ENCODE measurements at places on chromosomes 13 and 19.

GRCh38 chr13:73018336-73018735 lies 40.5 kb upstream of the KLF5 start:
- H3K4me3 ChIP-seq, result no peak overlapping the region
- no peaks in the 10 kb centered on the region for H3K36me3 ChIP-seq
- H3K27me3 ChIP-seq, result no peaks in the 10 kb centered on the region
- no peak for DNase-seq
- H3K4me1 ChIP-seq, result no peaks in the 10 kb centered on the region

GRCh38 chr13:67061750-67062149 lies 168.4 kb downstream of the PCDH9 start:
- no peak overlapping the region for H3K4me3 ChIP-seq
- DNase-seq, result no peak
- no peaks in the 10 kb centered on the region for H3K4me1 ChIP-seq

GRCh38 chr13:113201815-113202214 lies 6.7 kb downstream of the PCID2 start:
- H3K36me3 ChIP-seq, result peaks cover 13% of the 10 kb centered on the region
- H3K27me3 ChIP-seq, result no peaks in the 10 kb centered on the region
- no peak for DNase-seq
- H3K4me1 ChIP-seq, result peaks cover 2% of the 10 kb centered on the region

- no peaks in the 10 kb centered on the region for H3K36me3 ChIP-seq
- DNase-seq, result no peak
- no peak overlapping the region for H3K27ac ChIP-seq
- peaks cover 2% of the 10 kb centered on the region for H3K27me3 ChIP-seq
Measured at GRCh38 chr19:53999694-54000093, 8.3 kb downstream of the CACNG6 start.

- H3K27me3 ChIP-seq, result no peaks in the 10 kb centered on the region
- H3K36me3 ChIP-seq, result no peaks in the 10 kb centered on the region
- peaks cover 8% of the 10 kb centered on the region for H3K4me1 ChIP-seq
Measured at GRCh38 chr13:41136396-41137031, 3.9 kb upstream of the KBTBD6 start.

GRCh38 chr13:43343645-43344044 lies 320.3 kb downstream of the DNAJC15 start:
- H3K4me1 ChIP-seq, result peaks cover 8% of the 10 kb centered on the region
- DNase-seq, result no peak
- no peaks in the 10 kb centered on the region for H3K36me3 ChIP-seq
- H3K27me3 ChIP-seq, result no peaks in the 10 kb centered on the region
- H3K27ac ChIP-seq, result no peak overlapping the region

DNA sequence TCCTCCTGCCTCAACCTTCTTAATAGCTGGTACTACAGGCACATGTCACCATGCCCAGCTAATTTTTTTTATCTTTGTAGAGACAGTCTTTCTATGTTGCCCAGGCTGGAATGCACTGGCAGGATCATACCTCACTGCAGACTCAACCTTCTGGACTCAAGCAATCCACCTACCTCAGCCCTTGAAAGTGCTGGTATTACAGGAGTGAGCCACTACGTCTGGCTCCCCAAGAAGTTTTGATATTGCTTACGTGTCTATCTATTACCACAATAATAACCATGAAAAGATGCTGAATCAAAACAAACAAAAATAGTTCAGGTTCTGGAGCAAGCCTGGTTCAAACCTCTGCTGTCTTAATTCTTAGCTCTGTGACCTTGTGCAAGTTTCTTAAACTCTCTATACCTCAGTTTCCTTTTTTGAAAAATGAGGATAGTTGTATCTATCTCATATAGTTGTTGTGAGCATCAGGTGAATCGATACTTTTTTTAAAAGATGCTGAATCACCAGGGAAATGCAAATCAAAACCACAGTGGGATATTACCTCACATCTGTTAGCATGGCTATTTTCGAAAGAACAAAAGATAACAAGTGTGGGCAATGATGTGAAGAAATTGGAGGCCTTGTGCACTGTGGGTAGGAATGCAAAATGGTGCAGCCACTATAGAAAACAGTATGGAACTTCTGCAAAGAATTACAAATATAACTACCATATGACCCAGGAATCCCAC lies 19.0 kb upstream of the LEUTX start:
- H3K27ac ChIP-seq, result no peak overlapping the region
- DNase-seq, result no peak
- H3K4me1 ChIP-seq, result no peaks in the 10 kb centered on the region
- H3K27me3 ChIP-seq, result peaks cover 4% of the 10 kb centered on the region

- no peak for DNase-seq
- no peaks in the 10 kb centered on the region for H3K4me1 ChIP-seq
- H3K27ac ChIP-seq, result no peak overlapping the region
- H3K27me3 ChIP-seq, result no peaks in the 10 kb centered on the region
- no peaks in the 10 kb centered on the region for H3K36me3 ChIP-seq
Measured at GRCh38 chr19:32886241-32886640, 16.7 kb upstream of the SLC7A9 start.

DNA sequence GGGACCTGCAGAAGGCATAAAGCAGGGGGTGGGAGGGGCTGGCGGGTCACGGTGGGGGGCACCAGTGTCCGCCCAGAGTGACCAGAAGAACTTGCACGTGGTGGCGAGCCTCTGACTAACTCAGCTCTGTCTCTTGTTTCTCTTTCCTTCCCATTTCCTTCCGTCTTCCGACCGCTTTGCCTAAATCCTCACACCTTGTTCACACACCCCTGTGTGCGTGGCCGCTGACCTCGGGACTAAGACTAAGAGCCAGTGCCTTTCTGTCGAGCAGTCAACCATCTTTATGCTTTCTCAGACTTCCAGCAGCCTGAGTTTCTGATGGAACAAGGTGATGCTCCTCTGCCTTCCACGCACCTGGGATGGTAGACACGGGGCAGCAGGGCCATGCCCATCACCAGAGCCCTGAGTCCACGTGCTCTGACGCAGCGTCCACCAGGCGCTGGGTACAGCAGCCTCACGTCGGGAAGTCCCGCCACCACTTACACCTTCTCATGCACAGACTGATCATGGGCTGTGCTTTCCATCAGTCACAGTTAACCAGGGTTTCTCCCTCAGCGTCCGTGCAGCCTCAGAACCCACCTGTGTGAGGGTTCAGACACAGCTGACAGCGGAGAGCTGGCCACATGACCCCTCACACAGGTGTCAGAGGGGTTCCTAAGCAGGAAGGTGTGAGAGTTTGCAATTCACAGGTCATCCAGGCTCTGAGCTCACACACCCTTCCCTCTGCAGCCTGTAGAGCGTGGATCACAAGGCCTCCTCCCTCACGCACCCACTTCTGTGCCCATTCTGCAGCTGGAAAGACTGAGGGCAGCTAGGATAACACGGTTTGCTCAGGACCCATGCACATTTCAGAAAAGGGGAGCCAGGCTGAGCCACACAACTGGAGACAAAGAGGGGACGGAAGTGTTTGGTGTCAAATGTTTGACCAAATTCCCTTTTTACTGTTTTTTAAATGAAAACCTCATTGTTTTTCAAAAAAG lies 90.7 kb upstream of the MCF2L start:
- peaks cover 21% of the 10 kb centered on the region for H3K36me3 ChIP-seq
- H3K4me3 ChIP-seq, result no peak overlapping the region
- H3K4me1 ChIP-seq, result no peaks in the 10 kb centered on the region

DNA sequence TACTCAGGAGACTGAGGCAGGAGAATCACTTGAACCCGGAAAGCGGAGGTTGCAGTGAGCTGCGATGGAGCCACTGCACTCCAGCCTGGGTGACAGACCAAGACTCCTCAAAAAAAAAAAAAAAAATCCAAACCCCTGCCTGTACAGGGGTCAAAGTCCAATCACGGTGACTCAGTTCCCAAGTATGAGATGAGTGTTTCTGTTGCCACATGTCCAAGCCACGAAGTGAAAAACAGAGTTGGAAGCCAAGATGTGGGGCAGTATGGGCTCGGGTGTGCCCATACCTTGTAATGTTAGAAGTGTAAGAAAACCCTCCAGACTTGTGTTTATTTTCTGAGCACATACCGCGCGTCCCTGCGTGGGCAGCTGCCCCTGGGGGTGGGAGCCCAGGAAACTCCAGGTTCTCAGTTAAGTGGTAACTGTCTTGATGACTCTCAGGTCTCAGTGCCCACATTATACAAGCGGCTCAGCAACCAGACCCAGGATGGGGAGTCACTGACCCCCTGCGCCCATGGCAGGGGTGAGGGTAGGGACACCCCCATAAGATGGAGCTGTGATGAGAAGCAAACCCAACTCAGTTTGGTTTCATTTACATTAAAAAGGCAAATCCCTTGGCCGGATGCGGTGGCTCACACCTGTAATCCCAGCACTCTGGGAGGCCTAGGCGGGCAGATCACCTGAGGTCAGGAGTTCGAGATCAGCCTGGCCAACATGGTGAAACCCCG lies 1.2 kb upstream of the GPX4 start:
- peaks cover 31% of the 10 kb centered on the region for H3K4me1 ChIP-seq
- H3K27me3 ChIP-seq, result no peaks in the 10 kb centered on the region
- DNase-seq, result peak; percentile 95
- peaks cover 14% of the 10 kb centered on the region for H3K36me3 ChIP-seq
- H3K4me3 ChIP-seq, result no peak overlapping the region

DNA sequence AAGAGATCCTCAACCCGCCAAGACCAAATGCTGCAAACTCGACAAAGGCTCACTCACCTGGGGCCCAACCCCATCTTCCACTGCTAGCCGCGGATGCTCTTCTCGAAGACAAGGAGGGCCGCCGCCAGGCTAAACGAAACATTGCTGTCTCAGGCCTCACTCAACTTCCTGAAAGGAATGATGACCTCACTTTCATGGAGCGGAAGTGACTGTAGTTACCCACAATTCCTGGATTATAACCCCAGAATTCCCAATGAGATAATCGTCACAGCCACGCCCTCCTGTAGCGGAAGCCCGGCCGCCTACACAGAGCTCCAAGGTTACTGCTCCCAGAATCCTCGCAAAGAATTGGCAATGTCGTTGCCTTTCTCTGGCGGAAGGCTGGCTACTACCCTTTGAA lies 10.5 kb upstream of the ZNF112 start:
- peak; percentile 7 for DNase-seq
- H3K36me3 ChIP-seq, result no peaks in the 10 kb centered on the region
- no peak overlapping the region for H3K4me3 ChIP-seq
- H3K27me3 ChIP-seq, result no peaks in the 10 kb centered on the region
- no peak overlapping the region for H3K27ac ChIP-seq

DNA sequence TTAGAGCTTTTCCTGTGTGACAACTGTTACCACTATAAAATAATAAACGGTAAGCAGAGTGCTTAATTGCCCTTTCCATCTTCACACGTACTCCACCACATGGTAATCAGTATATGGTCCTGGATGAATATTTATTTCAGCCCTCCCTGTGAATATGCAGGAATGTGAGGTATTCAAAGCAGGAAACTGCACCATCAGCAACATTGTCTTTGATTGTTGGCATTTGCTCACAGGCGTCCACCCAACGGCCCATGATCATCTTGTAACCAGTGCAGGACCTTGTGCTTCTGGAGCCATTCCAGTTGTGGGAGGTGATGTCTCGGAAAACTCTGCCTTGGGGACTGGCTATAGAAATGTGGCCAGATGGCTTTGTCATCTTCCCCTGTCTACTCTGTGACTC lies 132.6 kb downstream of the COG6 start:
- DNase-seq, result peak; percentile 42
- H3K4me3 ChIP-seq, result no peak overlapping the region

DNA sequence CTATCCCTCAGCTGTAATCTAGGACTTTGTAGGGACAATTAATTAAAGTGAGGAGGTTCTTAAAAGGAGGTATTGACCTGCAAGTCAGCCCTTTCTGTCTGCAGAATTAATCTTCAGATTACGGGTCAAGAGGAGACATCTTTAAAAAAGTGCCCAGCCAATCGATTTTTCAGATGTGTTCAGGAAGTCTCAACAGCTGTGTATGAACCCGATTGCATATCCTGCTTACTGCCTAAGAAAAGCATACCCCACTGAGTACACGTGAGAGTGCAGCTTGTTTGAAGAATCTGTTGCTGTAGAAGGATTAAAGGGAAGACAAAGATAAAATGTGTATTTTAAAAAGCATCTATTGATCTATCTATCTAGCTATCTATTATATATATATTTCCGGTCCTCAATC lies 1194.5 kb downstream of the UQCRFS1 start:
- H3K27ac ChIP-seq, result no peak overlapping the region
- no peak for DNase-seq
- H3K4me1 ChIP-seq, result no peaks in the 10 kb centered on the region
- H3K27me3 ChIP-seq, result no peaks in the 10 kb centered on the region

DNA sequence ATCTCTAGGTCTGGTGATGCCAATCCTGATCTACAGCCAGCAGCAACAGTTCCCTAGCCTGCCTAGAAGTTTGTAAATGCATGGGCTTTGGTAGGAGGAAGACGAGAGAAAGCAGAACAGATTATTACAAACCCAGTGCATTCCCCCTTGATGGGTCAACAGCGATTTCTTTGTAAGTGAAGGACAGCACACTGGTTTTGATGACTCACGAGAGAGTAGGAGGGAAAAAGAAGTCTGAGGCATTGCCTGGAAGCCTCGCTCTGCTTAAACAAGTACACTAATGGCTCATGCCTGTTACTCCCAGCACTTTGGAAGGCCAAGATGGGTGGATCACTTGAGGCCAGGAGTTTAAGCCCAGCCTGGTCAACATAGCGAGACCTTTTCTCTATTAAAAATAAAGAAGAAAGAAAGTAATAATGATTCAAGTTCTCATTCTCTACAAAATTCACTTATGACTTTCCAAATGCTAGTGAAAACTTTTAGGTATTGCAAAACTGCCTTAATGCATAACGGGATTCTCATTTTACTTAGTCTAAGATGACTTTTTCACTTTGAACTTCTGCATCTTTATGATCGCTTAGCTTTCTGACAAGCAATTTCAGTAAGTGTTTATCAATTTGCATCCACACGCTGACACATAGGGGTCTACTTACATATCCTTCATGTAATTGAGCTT lies 47.7 kb upstream of the USPL1 start:
- H3K4me1 ChIP-seq, result peaks cover 9% of the 10 kb centered on the region
- H3K27ac ChIP-seq, result no peak overlapping the region
- H3K4me3 ChIP-seq, result no peak overlapping the region
- H3K27me3 ChIP-seq, result no peaks in the 10 kb centered on the region
- H3K36me3 ChIP-seq, result no peaks in the 10 kb centered on the region

DNA sequence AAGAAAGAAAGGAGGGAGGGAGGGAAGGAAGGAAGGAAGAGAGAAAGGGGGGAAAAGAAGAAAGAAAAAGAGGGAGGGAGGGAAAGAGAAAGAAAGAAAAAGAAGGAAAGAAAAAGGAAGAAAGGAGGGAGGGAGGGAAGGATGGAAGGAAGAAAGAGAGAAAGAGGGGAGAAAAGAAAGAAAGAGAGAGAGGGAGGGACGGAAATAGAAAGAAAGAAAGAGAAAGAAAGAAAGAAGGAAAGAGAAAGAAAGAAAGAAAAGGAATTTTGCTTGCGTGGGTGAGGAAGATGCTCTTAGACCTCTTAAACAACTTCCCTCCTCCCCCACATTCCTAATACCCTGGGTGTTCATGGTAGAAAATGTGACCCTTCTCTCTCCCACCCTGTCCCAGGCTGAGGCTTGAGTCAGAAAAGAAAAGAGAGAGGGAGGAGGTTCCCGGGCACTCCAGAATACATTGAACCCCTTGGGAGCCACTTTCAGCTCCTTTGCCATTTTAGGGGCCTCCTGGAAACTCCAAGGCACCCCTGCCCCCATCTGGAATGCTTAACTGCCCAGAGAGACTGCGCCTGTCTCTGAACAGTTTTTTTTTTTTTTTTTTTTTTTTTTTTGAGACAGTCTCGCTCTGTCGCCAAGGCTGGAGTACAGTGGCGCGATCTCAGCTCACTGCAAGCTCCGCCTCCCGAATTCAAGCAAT lies 9.2 kb upstream of the KANK3 start:
- peaks cover 26% of the 10 kb centered on the region for H3K4me1 ChIP-seq
- no peaks in the 10 kb centered on the region for H3K27me3 ChIP-seq
- no peak overlapping the region for H3K4me3 ChIP-seq
- no peak for DNase-seq
